ENCODE measurements at places on chromosomes 1 and 21.

GRCh38 chr1:169465281-169465680 is 20.5 kb downstream of the SLC19A2 start:
- no peak for DNase-seq

GRCh38 chr1:208599063-208599462 is 354.9 kb upstream of the PLXNA2 start:
- no peak for DNase-seq

GRCh38 chr21:44425307-44425894 is 29.9 kb upstream of the LRRC3 start:
- no peak for DNase-seq

GRCh38 chr1:188429386-188429785 is 1600.6 kb downstream of the PLA2G4A start:
- no peak for DNase-seq

DNA sequence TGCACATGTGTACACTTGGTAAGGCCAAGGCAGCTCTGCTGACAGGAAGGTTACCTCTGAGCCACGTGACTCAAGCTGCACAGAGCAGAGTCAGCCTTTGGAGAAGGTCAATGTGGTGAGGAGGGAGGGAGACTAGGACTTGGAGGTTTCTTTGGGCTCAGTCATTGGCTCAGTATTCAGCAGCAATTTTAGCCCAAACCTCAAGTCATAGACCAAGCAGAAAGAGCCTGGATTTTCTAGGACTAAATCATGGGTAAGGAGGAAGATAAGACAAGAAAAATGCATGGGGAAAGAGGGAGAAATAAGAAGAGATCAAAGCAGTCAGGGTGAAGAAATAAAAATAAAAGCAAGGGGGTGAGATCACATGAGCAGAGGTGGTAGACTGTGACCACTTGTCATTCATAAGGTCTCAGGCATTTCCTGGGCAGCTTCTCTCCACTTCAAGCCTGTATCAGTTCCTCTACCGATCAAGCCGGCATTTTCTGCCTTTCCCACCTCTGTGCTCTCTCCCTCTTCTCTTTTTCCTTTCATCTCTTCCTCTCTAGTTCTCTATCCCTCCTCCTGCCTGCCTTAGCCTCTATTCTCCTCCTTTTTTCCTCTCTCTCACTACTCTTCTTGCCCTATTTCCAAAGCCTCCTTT is 51.7 kb upstream of the DUSP10 start:
- DNase-seq, result no peak

DNA sequence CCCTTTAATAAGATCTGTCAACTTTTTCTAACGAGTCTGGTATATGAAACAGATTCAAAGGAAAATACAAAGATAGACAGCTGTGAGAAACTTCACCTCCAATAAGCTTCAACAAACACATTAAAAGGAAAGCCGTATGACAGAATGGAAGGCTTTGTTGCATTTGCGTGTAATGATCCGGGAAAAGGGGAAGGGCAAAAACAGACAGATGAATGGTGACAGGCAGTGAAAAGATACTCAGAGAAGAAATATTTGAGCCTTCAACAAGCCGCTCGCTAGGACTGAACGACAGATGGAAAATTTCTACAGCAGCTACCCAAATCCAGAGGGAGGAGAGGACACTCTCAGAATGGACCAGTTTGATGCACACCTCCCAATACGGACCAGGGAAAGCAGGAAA is 14.9 kb downstream of the COPA start:
- no peak for DNase-seq

Data from AG09309 (cell line).